ENCODE measurements at places on chromosomes 12 and 14. TPM values are rescaled to one million over a fixed set of nuclear protein-coding genes. Genes with fewer than 3 reads are reported as not detected.

DNA sequence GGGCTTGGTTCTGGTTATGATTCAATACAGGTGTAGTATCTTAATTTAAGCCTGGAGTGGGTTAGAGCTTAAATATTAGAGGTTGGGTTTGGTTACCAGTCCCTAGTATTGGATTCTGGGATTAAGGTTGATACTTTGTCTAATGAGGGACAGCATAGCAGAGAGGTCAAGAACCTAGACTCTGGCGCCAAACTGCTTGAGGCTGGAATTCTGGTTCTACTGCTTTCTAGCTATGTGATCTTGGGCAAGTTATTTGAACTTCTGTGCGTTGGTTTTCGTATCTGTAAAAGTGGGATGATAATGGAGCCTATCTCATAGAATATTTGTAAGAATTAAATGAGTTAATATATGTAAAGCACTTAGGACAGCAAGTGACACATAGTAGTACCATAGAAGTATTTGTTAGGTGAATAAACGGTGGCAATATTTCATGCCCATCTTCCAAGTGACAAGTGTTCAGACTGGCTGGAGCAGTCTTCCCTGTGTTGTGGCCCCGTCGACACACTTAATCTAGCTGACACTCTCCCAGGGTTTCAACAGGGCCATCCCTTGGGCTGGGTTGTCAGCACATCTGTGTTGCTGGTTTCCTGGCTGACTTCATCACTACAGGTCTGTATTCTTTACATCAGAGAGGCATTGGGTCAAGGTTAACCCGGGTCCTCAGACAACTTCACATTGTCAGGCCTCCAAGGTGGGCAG is 3.0 kb downstream of the ENDOU start:
- DNase-seq = no peak

DNA sequence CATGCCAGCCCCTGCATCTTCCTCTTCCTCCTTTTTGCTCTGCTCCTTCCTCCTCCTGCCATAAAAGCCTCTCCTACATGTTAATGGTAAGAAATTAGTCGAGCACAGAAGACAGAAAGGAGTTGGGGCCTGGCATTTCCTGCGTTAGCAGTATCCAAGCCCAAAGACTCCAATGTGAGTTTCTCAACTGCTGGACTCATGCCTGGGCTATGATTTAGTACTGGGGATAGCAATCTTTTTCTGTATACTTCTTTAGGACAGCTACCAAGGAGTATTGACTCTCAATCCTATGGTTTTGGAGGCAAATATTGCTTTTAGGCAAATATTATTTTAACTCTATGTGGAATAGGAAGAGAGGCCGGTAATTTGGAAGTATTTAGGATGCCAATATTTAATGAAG is 18.0 kb upstream of the SLC38A4 start:
- DNase-seq = no peak

DNA sequence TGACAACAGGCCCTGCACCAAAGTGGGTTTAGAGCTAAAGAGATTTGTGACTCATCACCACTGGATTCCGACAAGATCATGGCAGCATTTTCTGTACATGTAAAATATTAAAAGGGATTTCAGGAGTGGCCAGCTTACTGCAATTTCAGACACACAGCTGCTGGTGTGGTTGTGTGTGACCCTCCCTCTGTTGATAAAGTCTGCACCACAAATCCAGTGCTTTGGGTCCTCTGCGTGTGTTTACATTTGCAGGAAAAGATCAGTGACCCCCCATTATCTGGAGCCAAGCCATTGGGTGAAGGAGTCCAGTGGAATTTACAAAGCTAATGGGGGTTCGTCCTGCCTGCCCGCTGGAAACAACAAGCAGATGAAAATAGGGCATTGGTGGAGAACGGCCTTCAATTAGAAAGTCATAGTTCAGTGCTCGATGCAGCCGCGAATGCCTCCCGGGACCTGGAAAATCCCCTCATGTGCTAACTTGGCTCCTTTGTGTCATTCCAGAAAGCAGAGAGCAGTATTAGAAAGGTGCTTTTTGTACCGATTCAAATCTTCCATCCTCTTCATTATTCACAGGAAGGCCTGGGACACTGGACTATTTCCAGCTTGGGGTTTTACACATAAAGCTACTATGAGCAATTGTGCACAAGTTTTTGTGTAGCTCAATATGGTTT is 188.5 kb upstream of the TMEM132C start:
- no peak for DNase-seq

CCDC177 gene
- total RNA-seq = not detected

DNA sequence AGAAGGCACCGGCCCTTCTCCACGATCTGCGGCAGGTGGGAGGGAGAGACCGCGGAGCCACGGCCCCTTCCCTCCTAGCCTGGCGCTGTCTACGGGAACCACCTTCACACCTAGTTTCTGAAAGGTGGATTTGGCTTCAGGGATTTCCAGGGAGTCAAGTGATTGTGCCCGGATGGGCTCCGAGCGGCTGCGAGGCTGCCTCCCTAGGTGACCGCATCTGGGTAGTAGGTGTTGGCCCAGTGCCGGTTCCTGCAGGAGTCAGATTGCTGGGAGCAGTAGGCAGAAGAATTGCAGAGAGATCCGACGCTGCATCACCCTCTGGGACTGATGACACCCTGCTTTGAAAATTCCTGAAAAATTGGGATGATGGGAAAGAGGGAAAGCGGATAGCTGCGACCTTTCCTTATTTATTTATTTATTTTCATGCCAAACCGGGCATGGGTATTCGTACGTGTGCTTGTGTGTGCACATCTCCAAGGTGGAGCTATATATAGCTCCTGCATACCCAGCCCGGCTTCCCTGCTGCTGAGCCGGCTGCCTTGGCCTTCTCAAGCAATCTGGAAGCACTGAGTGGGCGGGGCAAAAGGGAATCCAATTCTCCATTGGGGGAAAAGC is 1.1 kb downstream of the CNTN1 start:
- DNase-seq = no peak

SMCO3 gene
- 0.17 TPM for total RNA-seq

GRCh38 chr12:6041891-6042290 is 82.6 kb downstream of the VWF start:
- peak; percentile 44 for DNase-seq

VRTN gene
- total RNA-seq = not detected

GYS2 gene
- not detected for total RNA-seq

SNW1 gene
- total RNA-seq = 57.0 TPM

GRCh38 chr12:67645126-67645525 is 3.4 kb upstream of the DYRK2 start:
- DNase-seq = no peak

- DNase-seq = peak; percentile 23
These were observed 23.5 kb downstream of the CCDC92 start for GRCh38 chr12:123948796-123949769.

DNA sequence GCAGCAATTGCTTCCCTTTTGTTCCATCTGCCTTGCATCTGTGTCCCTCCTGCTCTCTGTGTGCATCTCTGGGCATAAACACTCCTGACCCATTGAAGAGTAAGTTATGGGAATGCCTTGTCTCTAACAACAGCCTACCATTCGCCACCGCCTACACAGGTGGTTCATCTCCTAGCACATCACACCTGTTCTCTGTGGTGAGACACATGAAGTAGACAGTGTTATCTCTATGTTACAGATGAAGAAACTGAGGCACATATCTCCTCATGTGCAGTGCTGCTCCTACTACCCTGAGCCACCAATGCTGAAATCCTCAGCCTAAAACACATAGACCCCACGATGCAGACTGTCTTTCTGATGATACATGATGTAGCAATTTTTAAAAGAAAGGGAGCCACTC is 77.6 kb downstream of the PITPNM2 start:
- no peak for DNase-seq

LRRIQ1 gene
- under 0.01 TPM for total RNA-seq

All from fibroblast of lung (primary cell).